H9 (cell line): ENCODE measurements at places on chromosomes 2 and 18. TPM values are rescaled to one million over a fixed set of nuclear protein-coding genes. Genes with fewer than 3 reads are reported as not detected.

Gene MALL
- total RNA-seq: 5.0 and 5.5 TPM in 2 replicates

Gene PIEZO2
- 3.9 and 5.9 TPM in 2 replicates for total RNA-seq

Gene RAB6C
- not detected in 2 replicates for total RNA-seq

DNA sequence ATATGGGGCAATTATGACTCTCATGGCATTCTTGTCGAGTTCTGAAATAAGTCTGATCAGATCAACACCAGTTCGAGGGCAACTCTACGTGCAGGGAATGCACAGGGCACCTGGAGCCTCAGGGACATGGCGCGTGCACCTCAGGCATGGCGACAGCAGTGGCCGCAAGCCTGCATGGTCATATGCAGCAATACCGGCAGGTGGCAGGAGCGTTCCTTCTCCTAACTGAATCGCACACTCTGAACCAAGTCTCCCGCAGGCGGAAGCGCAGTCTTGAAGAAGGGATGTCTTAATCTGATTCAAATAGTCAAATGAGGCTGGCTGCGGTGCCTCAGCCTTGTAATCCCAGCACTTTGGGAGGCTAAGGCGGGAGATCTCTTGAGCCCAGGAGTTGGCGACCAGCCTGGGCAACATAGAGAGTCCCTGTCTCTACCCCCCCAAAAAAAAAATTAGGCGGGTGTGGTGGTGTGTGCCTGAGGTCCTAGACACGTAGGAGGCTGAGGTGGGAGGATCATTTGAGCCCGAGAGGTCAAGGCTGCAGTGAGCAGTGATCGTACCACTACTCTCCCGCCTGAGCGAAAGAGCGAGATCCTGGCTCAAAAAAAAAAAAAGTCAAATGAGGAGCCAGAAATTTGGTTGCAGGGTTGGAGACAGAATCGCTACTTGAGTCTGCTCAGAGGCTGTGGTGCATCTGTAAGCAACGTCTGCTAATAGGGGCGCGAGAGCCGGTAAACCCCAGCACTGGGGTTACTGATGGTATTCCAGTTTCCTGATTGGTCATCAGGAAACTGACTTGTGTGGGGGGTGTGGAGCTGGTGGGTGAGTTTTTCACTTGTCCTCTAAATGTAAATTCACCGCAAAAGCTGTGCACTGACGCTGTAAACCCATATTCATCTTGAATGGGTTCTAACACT lies 28.8 kb downstream of the FHL2 start:
- peaks cover 54% of the 10 kb centered on the region for H3K36me3 ChIP-seq
- H3K4me1 ChIP-seq: no peaks in the 10 kb centered on the region
- no peak overlapping the region for H3K4me3 ChIP-seq
- DNase-seq: peak; percentile 90
- H3K27me3 ChIP-seq: no peaks in the 10 kb centered on the region
- no peak overlapping the region for H3K27ac ChIP-seq

DNA sequence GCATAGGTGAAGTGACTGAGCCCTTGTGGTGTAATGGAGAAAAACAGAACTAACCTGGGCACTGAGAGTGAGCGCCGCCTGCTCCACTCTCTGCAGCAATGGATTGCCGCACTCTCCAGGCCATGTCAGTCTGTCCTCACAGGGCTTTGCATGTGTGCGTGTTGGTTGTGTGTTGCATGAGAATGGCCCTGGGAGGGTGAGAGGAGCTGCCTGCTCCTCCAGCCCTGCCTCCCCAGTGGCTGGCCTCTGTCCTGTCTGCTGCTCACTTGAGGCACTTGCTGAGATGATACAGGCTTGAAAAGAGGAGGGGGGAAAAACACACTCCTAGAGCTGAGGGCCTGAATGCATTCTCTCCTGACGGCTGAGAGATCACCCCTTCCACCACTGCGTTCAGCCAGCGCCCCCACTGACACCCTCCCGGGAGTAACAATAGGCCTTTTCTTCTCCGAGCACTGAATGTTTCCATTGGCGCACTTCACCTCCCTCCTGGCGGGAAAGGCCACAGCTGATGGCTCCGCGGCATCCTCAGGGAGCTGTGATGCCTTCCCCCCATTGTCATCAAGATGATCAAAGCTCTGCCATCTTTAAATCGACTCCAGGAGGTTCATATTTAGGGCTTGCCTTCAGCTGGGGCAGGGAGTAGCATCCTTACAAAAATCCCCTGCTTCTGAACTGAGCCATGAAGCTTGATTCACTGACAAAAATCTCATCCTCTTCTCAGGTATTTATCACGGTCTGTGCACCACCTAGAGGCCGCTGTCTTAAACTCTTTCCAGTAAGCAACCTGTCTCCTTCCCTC lies 49.9 kb upstream of the DAPL1 start:
- H3K27me3 ChIP-seq: no peaks in the 10 kb centered on the region
- H3K4me1 ChIP-seq: no peaks in the 10 kb centered on the region; the same call in 1 of the 2 replicates
- peak overlapping the region; percentile 59 for H3K4me3 ChIP-seq
- H3K36me3 ChIP-seq: no peaks in the 10 kb centered on the region
- peak; percentile 74 for DNase-seq
- H3K27ac ChIP-seq: no peak overlapping the region

DNA sequence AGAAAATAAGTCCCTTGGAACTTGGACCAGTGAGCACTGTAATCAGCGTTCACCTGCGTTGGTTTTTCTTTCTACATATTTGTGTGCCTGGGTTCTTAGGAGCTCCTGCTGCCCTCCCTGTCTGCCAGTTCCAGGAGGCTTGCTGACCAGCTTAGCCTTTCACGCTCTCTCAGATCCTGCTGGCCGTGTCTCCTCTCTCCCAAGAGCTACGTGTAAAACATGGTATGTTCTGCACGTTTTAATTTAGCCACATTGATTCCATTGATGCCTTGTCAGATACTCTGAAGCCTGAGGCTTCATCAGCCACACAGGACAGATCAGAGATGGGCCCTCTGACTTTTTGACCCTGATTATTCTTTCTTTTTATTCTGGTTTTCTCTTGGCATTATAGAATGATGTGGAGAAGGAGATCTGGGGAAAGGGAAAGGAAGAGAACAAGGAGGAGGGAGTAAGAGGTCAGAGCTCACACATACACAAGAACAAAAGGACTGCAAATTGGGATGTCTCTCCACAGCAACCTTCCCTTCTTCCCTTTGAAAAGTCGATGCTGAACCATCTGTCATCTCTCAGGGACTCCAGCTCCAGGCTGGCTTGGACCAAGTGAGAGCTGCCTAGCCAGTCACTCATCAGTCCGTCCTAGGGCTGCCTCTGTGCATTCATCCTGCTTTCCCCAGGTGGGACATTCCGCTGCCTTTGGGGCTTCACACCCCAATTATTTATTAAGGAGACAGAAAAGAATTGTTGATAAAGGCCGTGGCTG lies 152.8 kb downstream of the PIK3C3 start:
- H3K27ac ChIP-seq: no peak overlapping the region
- no peaks in the 10 kb centered on the region for H3K27me3 ChIP-seq
- no peak overlapping the region for H3K4me3 ChIP-seq
- no peak for DNase-seq

DNA sequence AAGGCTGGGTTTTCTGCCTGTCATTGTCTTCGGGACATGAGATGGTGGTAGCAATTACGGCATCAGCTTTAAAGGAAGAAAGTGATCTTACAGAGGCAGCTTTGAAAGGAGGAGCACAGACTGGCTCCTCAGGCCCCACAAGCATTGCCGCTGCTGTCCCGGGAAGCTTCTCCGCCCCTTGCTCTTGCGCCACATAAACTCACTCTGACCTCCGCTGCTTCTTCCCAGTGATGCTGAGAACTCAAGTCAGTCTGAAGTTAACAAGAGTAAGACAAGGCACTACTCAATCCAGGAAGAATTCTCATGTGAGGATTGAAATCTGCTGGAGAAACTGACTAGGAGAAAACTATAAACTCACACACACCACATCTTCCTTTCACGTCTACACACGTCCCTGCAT lies 112.4 kb upstream of the RIOK3 start:
- no peak for DNase-seq
- no peak overlapping the region for H3K4me3 ChIP-seq
- H3K4me1 ChIP-seq: no peaks in the 10 kb centered on the region
- H3K27me3 ChIP-seq: no peaks in the 10 kb centered on the region
- peaks cover 6% of the 10 kb centered on the region; the same call in 1 of the 2 replicates for H3K36me3 ChIP-seq
